ENCODE measurements at places on chromosomes 5 and 9.

- no peaks in the 10 kb centered on the region for H3K4me1 ChIP-seq
- no peak for DNase-seq
- H3K27me3 ChIP-seq = no peaks in the 10 kb centered on the region
- H3K36me3 ChIP-seq = no peaks in the 10 kb centered on the region
- no peak overlapping the region for H3K4me3 ChIP-seq
These were observed 140.9 kb upstream of the PIK3R1 start for GRCh38 chr5:68074633-68075032.

- DNase-seq = no peak
- H3K4me3 ChIP-seq = no peak overlapping the region
- H3K36me3 ChIP-seq = no peaks in the 10 kb centered on the region
- H3K4me1 ChIP-seq = peaks cover 71% of the 10 kb centered on the region
- no peaks in the 10 kb centered on the region for H3K27me3 ChIP-seq
These were observed 13.2 kb downstream of the ENG start for GRCh38 chr9:127841087-127841835.

- no peaks in the 10 kb centered on the region for H3K36me3 ChIP-seq
- no peak for DNase-seq
- H3K4me3 ChIP-seq = no peak overlapping the region
- H3K4me1 ChIP-seq = peaks cover 22% of the 10 kb centered on the region
These were observed 35.8 kb upstream of the LCP2 start for GRCh38 chr5:170333161-170333910.

- peak overlapping the region; percentile 92 for H3K27ac ChIP-seq
- peaks cover 71% of the 10 kb centered on the region for H3K4me1 ChIP-seq
- DNase-seq = no peak
- H3K4me3 ChIP-seq = peak overlapping the region; percentile 8
- no peaks in the 10 kb centered on the region for H3K36me3 ChIP-seq
These were observed 4.5 kb downstream of the ROR2 start for GRCh38 chr9:91945277-91946085.

DNA sequence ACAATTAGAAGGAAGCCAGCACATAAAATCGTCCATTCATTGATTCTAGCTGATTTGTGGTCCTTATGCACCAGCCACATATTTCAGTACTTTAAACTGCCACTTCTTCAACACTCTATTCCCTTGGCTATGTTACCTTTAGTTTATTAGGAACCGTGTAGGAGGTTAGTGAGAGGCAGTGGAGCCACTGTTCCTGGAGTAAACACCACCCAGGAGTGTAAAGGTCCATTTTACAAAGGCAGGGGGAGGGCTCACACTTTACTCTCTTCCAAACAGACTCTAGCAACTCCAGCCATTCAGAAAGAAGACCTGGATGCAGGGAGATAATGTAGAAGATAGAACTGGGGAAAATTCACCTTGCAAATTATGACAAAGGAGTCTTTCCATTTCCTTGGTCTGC, 170.2 kb upstream of the RPS23 start:
- H3K4me3 ChIP-seq = no peak overlapping the region
- no peak for DNase-seq
- no peaks in the 10 kb centered on the region for H3K27me3 ChIP-seq
- peaks cover 17% of the 10 kb centered on the region for H3K4me1 ChIP-seq
- no peak overlapping the region for H3K27ac ChIP-seq
- H3K36me3 ChIP-seq = no peaks in the 10 kb centered on the region

DNA sequence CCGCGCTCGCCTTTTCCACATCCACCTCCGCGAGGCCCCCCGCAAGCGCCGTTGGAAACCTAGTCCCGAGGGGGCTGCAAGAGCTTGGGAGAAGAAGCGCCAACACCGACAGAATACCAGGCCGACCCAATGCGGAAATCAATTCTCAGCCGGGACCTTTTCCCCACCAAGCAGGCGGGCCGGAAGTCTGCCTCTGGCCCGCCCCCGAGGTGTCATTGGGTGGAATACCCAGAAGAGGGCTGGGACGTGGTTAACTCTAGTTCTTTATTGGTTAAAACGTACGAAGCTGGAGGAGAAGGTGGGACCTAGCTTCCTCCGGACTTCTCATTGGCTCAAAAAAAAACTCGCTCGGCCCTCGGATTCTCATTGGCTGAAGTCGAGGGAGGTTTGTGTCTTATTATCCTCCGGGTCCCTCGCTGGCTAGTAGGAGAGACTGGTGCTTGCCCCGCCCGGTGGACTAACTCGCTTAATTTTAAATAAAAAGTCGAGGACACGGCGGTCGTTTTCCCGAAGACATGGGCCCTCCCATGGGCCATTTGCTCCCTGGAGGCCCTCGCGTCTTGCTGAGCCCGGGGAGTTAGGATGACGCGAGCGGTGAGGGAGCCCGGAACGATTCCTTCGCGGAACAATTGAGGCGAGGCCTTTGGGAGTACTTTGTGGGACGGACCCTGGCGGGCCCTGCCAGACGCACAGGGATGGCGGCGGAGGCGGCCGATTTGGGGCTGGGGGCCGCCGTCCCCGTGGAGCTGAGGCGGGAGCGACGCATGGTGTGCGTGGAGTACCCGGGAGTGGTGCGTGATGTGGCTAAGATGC, at the start of gene GTF3C5:
GTF3C5 (plus strand) TSS at position 681 of the 813 bp plus-strand sequence; CDS start at position 696, 15 bp downstream.
- H3K27ac ChIP-seq = peak within 1 kb of the TSS; percentile 93
- peaks cover 44% of the 10 kb centered on the region for H3K4me1 ChIP-seq
- H3K36me3 ChIP-seq = no peaks in the 10 kb centered on the region

DNA sequence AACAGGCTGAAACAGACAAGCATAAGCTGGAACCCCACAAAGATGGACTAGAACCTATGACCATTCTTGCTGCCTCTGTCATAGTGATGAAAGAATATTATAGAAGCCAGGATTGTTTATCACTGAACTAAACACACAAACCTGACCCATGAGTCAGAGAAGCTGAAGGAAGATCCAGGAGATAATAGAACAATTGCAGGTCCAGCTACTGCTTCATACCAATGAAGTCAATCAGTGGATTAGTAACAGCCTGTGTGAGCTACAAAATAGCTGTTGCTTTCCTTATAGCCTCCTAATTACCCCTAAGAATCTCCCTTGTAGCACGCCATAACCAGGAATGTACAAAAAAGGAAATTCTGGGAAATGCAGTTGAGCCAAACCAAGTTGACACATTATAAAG, 459.9 kb upstream of the ZNF462 start:
- no peak overlapping the region for H3K27ac ChIP-seq
- no peaks in the 10 kb centered on the region for H3K4me1 ChIP-seq
- no peaks in the 10 kb centered on the region for H3K27me3 ChIP-seq
- H3K36me3 ChIP-seq = no peaks in the 10 kb centered on the region
- H3K4me3 ChIP-seq = no peak overlapping the region
- DNase-seq = no peak

DNA sequence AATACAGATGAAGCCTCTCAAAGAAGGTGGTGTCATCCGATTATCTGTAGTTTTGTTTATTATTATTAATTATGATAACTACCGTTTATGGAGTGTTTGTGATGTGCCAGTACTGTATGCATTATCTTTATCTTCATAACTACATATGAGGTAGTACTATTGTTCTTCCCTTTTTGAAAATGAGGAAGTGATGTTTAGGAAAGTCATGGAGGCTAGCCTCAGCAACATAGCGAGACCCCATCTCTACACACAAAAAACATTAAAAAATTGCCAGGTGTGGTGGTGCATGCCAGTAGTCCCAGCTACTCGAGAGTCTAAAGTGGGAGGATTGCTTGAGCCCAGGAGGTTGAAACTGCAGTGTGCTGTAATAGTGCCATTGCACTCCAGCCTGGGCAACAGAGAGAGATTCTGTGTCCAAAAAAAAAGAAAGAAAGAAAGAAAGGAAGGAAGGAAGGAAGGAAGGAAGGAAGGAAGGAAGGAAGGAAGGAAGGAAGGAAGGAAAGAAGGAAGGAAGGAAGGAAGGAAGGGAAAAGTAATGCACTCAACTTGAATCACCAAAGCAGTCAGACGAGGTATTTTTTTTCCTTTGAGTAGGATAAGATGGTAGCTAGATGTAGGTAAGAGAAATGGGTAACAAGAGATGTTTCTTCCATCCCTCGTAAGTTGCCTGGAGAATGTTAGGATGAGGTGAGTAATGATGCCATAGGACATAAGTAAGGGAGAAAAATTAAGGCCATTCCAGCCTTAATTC, 47.8 kb downstream of the PAM start:
- H3K27me3 ChIP-seq = no peaks in the 10 kb centered on the region
- H3K4me1 ChIP-seq = peaks cover 17% of the 10 kb centered on the region
- DNase-seq = no peak
- H3K36me3 ChIP-seq = no peaks in the 10 kb centered on the region
- no peak overlapping the region for H3K27ac ChIP-seq

- H3K36me3 ChIP-seq = no peaks in the 10 kb centered on the region
- no peaks in the 10 kb centered on the region for H3K4me1 ChIP-seq
- no peak overlapping the region for H3K4me3 ChIP-seq
- H3K27ac ChIP-seq = no peak overlapping the region
- no peaks in the 10 kb centered on the region for H3K27me3 ChIP-seq
- no peak for DNase-seq
These were observed 127.6 kb downstream of the SLF1 start for GRCh38 chr5:94745786-94746730.

- no peaks in the 10 kb centered on the region for H3K4me1 ChIP-seq
- H3K4me3 ChIP-seq = no peak overlapping the region
- no peaks in the 10 kb centered on the region for H3K27me3 ChIP-seq
- no peak overlapping the region for H3K27ac ChIP-seq
- H3K36me3 ChIP-seq = no peaks in the 10 kb centered on the region
- no peak for DNase-seq
These were observed 8.8 kb upstream of the CLTB start for GRCh38 chr5:176425138-176425537.

- H3K36me3 ChIP-seq = no peaks in the 10 kb centered on the region
- H3K27ac ChIP-seq = no peak overlapping the region
- no peak overlapping the region for H3K4me3 ChIP-seq
- peaks cover 10% of the 10 kb centered on the region for H3K4me1 ChIP-seq
- DNase-seq = no peak
- H3K27me3 ChIP-seq = no peaks in the 10 kb centered on the region
These were observed 4.6 kb upstream of the UGCG start for GRCh38 chr9:111891910-111892499.

DNA sequence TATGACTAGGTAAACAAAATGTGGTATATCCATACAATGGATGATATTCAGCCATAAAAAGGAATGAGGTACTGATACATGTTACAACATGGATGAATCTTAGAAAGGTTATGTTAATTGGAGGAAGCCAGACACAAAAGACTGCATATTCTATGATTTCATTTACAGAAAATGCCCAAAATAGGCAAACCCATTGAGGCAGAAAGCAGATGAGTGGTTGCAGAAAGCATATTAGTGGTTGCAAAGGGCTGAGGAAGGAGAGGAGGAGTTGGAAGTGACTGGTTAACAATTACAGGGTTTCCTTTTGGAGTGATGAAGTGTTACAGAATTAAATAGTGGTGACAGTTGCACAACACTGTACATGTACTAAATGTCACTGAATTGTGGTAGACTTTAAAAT, 17.7 kb downstream of the PLGRKT start:
- no peak overlapping the region for H3K27ac ChIP-seq
- H3K4me3 ChIP-seq = no peak overlapping the region
- no peaks in the 10 kb centered on the region for H3K27me3 ChIP-seq
- no peaks in the 10 kb centered on the region for H3K4me1 ChIP-seq
- peaks cover 12% of the 10 kb centered on the region for H3K36me3 ChIP-seq

GRCh38 chr5:61319388-61320146, 12.5 kb upstream of the ZSWIM6 start:
- peaks cover 18% of the 10 kb centered on the region for H3K4me1 ChIP-seq
- DNase-seq = no peak
- H3K27ac ChIP-seq = peak overlapping the region; percentile 2
- H3K27me3 ChIP-seq = no peaks in the 10 kb centered on the region
- no peaks in the 10 kb centered on the region for H3K36me3 ChIP-seq
- H3K4me3 ChIP-seq = no peak overlapping the region

DNA sequence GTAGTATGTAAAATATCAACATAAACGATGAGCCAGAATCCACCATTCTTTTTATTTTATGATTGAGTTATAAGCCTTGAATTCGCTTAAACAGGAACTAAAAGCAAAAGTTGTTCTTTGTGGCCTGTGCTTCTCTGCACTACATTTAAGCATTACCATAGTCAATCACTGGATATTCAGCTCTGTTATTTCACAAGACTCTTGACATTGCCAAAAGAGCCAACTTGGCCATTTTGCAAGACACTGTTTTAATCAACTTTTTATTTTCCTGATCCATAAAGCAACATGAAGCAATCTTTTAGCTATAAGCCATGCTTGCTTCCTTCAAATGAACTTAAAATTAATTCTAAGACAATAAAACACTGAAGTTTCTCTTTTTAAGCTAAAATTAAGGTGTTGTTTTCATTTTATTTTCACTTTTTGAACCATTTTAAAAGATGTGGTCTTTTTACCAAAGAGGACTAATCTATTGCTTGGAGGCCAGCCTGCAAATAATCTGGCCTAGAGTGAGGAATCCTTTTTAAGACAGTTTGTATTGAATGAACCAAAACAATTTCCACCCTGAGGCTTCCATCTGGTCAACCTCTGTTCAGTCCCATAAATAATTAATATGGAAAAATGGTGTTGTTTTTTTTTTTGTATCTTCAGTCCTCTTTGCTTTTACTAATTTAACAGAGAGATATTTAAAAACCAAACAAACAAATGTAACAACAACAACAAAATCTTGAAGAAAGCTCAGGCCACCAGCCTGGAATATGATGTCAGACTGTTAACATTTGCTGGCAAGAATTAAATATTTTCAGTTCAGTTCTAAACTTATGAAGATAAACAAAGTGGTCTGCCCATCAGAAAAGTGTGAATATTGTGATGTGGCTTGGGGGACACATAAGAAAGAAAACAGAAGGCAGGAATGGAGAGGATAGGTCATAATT, 274.4 kb downstream of the MARCHF11 start:
- H3K27me3 ChIP-seq = no peaks in the 10 kb centered on the region
- H3K4me1 ChIP-seq = peaks cover 31% of the 10 kb centered on the region
- H3K36me3 ChIP-seq = no peaks in the 10 kb centered on the region
- no peak overlapping the region for H3K27ac ChIP-seq

DNA sequence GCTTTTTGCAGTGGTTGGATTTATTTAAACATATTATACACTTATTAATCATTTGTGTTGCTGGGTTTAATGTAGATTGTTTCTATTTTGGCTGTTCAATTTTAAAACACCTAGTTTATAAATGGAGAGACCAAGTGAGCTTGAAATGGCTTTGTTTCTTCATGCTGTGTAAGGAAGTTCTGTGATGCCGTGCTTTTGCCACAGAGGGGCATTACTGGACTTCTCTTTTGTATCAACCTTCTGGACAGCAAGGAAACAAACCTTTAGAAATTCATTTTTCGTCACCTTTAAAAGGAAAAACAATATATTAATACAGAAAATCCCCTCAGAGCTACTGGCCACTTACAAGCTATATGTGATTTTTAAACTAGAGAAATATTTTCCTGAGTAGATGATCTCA, 81.9 kb downstream of the DMRTA1 start:
- no peak overlapping the region for H3K4me3 ChIP-seq
- H3K27ac ChIP-seq = no peak overlapping the region
- H3K4me1 ChIP-seq = no peaks in the 10 kb centered on the region

GRCh38 chr5:14256756-14257393, 113.7 kb downstream of the TRIO start:
- no peak for DNase-seq
- H3K36me3 ChIP-seq = no peaks in the 10 kb centered on the region
- no peak overlapping the region for H3K4me3 ChIP-seq
- no peak overlapping the region for H3K27ac ChIP-seq
